ENCODE measurements at places on chromosomes 1 and 21.

- DNase-seq = no peak
These were observed 8.6 kb upstream of the EDN2 start for GRCh38 chr1:41493117-41493536.

- DNase-seq = no peak
These were observed 59.2 kb downstream of the TIAM1 start for GRCh38 chr21:31284797-31285397.

GRCh38 chr1:35463232-35463631 lies 94.0 kb downstream of the KIAA0319L start:
- DNase-seq = no peak

DNA sequence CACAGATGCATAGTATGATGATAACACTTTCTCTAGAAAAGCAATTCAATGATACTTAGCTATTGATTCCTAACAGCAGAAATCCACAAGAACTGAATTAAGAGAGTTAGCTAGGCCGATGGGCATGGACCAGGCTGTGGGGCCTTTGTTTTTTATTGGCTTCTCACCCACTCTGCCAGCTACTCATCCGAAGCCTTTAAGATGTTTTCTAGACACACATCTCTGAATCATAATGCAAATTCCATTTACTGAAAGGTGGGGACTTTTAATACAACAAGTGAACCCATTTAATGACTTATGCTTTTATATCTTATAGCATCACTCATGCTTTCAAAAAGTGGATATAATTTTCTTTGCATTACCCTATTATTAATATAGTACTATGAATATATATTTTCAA lies 170.2 kb downstream of the RUNX1 start:
- no peak for DNase-seq

- DNase-seq = no peak
These were observed 53.8 kb downstream of the ABCA4 start for GRCh38 chr1:94067196-94067595.

DNA sequence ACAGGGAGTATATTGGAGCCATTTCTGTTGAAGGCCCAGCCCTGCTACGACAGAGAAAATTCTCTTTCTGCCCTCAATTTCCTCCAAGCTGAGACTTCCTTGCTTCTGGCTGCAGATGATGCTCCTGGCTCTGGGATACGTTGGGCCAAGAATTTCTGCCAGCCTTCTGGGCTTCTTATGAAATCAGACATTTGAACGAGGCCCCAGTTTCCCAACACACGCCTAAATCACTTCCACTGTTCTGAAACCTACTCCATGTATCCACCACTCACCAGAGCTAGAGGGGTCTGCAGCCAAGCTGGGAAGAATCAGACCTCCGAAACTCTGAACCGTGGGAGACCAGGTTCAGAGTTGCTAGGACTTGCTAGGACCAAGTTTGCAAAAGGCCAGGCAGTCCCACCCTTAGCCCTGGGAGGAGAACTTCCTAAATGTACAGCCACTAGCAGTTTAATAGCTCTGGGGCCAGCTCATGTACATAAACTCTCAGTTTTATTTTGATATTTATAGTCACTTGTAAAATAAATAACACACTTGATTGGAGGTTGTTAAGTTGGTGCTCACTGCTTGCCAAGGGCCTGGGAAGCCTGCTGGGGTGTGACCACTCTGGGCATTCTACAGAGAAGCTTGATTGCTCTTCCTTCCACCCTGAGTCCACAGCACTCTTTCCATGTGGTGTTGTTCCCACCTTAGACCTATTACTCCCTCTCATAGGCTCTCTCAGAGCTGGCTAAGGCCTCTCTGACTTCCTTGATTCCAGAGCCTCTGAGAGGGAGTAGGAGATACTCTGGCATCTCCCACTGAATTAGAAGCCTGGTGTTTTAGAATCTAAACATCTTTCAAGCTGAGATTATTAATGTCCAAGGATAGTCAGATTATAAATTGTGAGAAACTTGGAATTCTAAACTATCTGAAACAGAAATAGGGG lies 83.4 kb upstream of the TRABD2B start:
- DNase-seq = no peak

- DNase-seq = no peak
These were observed 420.9 kb upstream of the CAMK1G start for GRCh38 chr1:209162651-209163050.

GRCh38 chr1:114741963-114742746 lies 15.6 kb downstream of the CSDE1 start:
- no peak for DNase-seq

DNA sequence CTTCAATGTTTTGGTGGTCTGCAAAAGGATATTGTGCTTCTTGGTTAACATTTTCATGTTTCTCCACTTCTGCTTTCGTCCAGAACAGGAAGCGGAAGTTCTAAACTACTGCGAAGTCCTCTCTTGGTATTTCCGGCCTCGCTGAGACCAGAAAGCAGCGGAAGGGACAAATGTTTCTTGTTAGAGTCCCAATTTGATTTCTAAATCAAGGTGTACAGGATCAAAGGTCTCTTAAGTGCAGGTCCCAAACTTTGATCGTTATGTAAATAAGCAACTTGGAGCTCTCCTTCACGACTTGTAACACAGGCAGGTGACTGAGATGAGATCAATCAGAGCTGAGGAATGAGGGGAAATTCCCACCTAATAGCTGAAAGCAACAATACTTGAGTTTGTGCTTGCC lies 40.1 kb upstream of the HMCN1 start:
- DNase-seq = no peak

- DNase-seq = no peak
These were observed 20.9 kb upstream of the RPL11 start for GRCh38 chr1:23670709-23671108.

DNA sequence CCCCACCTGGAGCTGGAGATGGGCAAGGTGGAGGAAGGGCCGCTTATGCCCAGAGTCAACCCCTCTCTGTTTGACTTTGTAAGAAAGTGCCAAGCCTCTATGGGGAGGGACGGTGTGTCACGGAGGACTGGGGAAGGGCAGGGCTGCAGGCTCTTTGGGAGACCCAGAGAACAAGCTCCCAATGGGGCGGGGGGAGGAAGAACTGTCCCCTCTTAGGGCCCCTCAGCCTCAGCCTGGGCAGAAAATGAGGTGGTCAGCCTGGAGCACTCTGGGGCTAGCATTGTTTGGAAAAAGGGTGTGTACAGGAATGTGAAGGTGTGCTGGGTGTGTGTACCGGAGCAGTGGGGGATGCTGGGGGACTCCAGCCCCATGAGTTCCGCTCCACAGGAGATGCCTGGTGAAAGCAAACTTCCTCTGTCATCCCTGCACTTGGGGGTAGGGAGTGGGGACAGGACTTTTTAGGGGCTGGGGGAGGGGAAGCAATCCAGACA lies 1.2 kb upstream of the INAVA start:
- DNase-seq = no peak

DNA sequence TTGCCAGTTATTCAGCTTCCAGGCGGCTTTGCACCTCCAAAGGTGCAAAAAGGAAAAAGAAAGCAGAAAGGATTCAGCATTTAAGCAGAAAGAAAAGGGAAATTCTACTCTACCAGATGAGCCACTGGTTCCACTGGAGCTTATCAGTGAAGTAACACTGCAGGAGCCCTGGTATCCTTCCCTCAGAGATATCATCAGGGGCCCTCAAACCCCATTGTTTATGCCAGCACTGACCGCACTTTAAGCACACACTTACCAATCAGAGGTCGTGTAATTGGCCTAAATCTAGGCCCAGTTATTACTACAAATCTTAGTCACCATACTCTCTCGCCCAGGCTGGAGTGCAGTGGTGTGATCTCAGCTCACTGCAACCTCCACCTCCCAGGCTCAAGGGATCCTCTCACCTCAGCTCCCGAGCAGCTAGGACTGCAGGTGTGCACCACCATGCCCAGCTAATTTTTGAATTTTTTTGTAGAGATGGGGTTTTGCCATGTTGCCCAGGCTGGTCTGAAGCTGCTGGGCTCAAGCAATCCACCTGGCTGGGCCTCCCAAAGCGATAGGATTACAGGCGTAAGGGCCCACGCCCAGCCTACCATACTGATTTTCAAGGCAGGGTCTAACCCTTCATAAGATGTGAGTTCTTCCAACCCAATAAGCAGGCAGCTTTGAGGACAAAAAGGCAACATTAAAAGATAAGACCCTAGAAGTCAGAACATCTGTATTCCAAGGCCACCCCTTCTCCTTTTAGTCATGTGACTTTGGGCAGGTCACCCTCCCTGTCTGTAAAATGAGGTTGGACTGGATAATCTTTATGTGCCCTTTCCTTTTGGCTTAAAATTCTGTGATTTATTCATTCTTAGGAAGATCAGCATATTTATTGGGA lies 125.3 kb downstream of the SYT2 start:
- DNase-seq = no peak

DNA sequence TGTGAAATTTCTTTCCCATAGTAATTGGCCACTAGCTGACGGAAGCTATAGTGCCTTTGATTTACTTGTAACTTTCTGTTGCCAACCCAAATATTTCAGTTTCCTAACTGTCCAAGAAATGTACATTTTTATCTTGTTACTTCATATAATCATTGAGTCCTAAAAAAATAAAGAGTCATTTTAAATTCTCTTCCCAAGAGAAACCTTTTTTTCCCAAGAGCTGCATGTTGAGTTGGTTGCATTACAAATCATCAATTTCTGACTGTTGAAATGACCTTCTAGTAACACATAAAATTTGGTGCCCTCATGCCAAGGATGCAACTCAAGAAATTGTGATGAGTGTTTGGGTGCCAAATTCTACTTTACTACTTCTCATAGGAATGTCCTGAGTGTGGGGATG lies 61.0 kb downstream of the HMCN1 start:
- DNase-seq = no peak

DNA sequence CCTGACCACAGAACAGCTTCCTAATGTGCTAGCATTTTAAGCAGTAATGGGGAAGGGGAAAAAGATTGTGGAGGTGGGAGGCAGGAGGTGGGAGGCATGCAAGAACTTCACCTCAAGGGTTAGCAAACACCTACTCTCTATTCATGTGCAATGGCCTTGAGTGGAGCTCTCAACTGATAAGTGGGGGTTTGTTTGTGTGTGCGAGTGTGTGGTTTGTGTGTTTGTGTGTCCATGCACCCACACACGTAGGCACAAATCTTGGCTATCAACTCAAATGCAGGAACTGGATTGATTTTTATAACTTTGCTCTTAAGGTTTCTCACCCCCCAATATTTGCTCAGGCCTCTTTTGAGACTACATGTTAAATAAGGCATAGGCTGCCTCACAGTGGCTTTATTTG lies 78.6 kb downstream of the SYT6 start:
- DNase-seq = no peak

DNA sequence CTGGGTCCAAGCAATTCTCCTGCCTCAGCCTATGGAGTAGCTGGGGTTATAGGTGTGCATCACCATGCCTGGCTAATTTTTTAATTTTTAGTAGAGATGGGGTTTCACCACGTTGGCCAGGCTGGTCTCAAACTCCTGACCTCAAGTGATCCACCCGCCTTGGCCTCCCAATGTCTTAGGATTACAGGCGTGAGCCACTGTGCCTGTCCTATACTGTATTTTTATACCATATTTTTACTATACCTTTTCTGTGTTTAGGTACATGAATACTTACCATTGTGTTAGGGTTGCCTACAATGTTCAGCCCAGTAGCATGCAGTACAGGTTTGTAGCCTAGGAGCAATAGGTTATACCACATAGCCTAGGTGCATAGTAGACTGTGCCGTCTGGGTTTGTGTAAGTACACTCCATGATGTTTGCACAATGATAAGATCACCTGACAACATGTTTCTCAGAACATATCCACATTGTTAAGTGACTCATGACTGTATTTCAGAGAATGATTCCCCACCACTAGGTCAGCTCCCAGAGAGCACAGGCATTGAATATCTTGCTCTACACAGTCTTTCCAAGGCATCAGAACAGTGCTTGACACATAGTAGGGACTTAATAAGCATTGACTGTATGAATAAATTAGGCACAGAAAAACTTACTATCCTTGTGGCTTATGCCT lies 6.0 kb upstream of the CITED4 start:
- peak; percentile 22 for DNase-seq

DNA sequence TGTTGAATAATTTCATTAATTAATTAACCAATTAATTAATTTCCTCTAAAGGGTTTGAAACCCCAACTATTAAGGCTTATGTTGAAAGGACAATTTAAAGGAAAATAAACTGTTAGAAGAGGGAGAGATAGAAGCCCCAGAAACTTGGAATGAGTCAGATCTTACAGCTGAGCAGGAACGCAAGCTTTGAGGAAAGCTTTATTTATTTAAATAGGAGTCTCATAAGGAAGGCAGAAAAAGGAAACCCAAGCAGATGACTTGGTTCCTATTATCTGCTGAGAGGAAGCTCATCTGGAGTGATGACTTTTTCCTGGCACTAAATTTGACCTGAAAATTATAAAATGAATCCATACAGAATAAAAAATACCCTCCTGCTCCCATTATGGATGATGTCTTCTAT lies 105.1 kb downstream of the ROR1 start:
- no peak for DNase-seq

DNA sequence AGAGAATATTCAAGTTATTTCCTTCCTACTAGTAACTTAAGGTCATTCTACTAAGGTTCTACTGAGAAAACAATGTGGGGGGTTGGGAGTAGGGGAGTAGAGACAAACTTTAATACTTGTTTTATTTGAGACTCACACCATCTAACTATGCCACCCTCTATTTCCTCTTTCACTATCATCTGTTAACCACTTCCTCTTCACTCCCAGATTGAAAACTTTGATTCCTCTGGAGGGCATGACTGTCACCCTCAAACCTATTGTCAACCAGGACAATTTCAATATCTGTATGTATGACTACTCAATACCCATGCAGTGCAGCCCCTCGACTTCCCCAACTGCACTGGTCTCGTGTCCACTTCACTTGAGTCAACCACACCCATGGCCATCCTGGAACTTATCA lies 165.6 kb upstream of the POGK start:
- no peak for DNase-seq

GRCh38 chr21:35211782-35212181 lies 162.7 kb upstream of the RUNX1 start:
- no peak for DNase-seq

- DNase-seq = no peak
These were observed 87.1 kb downstream of the SELENOF start for GRCh38 chr1:86826856-86827255.

GRCh38 chr1:217270101-217270500 lies 360.8 kb downstream of the GPATCH2 start:
- no peak for DNase-seq

- DNase-seq = no peak
These were observed 397.5 kb downstream of the TGFB2 start for GRCh38 chr1:218742467-218743262.

DNA sequence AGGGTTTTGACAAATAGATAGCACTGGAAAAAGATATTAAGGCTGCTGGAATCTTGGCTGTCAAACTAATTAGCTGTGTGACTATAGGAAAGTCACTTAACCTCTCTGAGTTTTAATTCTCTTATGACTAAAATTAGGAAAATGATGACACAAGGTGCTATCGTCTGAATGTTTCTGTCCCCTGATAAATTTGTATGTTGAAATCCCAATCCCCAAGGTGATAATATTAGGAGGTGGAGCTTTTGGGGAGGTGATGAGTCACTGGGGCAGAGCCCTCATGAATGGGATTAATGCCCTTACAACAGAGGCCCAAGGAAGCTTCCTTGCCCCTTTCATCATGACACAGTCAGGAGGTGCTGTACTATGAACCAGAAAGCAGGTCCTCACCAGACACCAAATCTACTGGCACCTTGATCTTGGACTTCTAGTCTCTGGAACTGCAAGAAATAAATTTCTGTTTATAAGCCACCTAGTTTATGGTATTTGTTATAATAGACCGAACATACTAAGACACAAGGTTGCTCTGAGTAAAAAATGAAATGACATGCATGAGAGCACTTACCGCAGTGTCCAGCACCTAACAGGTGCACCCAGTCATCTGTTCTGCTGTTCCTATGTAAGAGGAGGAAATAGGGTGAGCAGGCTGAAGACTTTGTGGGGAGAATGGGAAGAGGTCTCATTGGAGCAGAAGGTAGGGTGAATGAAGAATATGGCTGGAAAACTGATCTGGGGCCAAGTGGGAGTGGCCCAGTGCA lies 26.3 kb upstream of the DISP1 start:
- DNase-seq = no peak
